ENCODE measurements at places on chromosomes 1 and 21. TPM values are rescaled to one million over a fixed set of nuclear protein-coding genes. Genes with fewer than 3 reads are reported as not detected.
A peak's percentile ranks its signal among the peaks of the same experiment; 100 is the strongest.

- no peak for DNase-seq
Measured at GRCh38 chr1:27628712-27629111, 6.3 kb downstream of the FGR start.

GRCh38 chr1:24762133-24762676, 17.0 kb downstream of the CLIC4 start:
- no peak for DNase-seq

- DNase-seq, result peak; percentile 78
Measured at GRCh38 chr1:214557952-214558735, 6.7 kb upstream of the PTPN14 start.

GRCh38 chr1:106998431-106999002, 58.0 kb upstream of the PRMT6 start:
- DNase-seq, result no peak

GRCh38 chr21:31364253-31364945, 20.3 kb upstream of the TIAM1 start:
- no peak for DNase-seq

DNA sequence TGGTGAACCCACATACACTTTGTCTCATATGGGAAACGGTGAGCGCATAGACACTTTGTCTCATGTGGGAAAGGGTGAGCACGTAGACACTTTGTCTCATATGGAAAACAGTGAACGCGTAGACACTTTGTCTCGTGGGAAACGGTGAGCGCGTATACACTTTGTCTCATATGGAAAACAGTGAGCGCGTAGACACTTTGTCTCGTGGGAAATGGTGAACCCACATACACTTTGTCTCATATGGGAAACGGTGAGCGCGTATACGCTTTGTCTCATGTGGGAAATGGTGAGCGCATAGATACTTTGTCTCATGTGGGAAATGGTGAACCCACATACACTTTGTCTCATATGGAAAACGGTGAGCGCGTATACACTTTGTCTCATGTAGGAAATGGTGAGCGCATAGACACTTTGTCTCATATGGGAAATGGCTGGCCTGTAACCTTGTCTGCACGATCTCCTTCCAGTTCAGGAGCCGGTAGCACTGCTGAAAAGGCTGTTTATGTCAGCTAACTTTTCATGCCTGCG, 50.7 kb upstream of the TRAPPC10 start:
- no peak for DNase-seq

GRCh38 chr1:196056966-196057365, 551.3 kb downstream of the KCNT2 start:
- no peak for DNase-seq

DNA sequence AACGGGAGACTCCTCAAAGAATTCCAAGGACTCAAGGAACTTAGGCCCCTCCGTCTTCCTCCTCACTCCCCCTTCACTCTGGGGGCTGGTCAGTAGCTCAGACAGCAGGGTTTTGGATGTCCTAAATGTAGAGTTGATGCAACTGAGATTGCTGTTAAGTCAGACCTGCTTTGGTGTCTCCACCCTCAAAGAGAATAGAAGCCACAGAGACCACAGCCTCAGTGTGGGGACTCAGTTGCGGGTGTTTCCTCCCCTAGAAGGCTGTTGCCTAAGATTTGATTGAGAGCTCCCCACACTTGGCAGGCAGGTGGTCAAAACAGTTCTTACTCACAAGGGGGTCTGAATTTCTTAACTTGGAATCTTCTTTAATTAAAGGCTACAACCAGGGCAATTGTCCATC, 7.6 kb downstream of the MAN1C1 start:
- no peak for DNase-seq

VHLL gene
- not detected for polyA plus RNA-seq

SLC45A1 gene
- polyA plus RNA-seq, result 3.4 TPM

Data from renal cortex interstitium (tissue), 15 donors.